Stimulated activated CD8-positive, alpha-beta memory T cell treated with anti-CD3 and anti-CD28 coated beads, Interleukin-4, amount 100 ng/mL, for 1 hour (primary cell): ENCODE measurements at places on chromosomes 16 and 17.

- no peak for DNase-seq
Observed at GRCh38 chr16:72840631-72841381, 207.1 kb downstream of the ZFHX3 start.

- no peak for DNase-seq
Observed at GRCh38 chr17:76255801-76256429, 9.2 kb upstream of the UBALD2 start.

DNA sequence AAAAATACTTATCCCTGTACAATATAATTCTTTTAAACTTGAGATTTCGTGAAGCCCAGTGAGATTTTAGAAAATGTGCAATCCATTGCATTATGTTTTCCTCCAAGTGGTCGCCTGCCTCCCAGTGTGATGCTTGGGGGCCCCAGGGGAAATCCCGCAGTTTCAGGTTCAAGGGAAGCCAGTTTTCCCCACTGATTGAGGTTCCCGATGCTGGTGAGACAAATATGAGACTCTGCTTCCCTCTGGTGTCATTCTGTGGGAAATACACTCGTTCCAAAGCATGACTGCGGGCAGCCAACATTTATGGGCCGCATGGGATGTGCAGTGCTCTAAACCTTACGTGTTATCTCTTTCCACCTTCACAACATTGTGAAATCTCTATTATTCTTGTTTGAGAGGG, 200.8 kb downstream of the PRKCB start:
- no peak for DNase-seq

DNA sequence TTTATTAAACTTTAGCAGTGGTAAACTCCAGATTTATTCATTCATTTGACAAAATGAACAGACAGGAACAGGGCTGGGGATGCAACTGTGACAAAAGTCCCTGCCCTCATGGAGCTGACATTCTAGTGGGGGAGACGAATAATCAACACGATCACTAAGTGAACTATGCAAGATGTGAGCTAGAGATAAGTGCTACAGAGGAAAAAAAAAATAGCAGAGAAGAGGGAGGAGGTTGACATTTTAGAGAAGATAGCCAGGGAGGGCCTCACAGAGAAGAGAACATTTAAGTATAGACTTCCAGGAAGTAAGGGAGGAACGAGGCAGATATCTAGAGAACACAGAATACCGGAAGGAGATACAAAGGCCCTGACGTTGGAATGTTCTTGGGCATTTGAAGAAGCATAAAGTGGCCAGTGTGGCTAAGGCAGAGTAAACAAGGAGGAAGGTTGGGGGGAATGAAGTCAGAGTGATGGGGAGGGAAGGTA, 17.9 kb upstream of the AP1G1 start:
- DNase-seq: no peak

GRCh38 chr17:54876656-54877195, 23.9 kb upstream of the TOM1L1 start:
- DNase-seq: no peak

DNA sequence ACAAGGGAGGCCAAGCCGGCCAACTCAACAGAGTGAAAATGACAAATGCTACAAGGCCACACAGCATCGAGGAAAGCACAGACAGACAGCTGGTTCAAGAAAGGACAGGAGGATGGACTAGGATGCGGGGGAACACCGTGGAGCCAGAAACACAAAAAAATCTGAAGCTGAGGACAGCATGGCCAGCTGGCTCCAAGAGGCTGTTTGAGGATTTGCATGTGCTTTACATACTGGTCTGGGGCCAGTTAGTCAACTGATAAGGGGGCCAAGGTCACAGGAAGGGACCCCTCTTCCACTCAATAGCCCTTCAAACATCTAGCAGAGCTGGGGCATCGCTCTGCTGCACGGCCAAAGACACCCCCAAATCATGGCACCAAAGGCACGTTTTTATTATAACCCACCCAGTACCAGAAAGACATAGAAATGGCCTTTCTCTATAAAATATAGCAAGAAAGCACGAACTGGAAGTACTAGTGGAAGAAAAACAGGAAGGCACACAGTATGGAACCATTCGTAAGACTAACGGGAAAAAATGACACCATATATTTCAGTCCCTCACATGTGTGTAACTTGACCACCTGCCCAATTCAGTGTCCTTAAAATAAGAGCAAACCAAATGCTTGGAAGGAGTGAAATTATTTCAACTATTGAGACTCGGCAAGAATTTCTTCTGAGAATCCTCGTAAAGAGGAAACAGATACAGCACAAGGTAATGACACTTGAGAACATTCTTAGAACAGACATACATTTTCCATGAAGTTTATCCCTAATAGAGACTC, 7.8 kb upstream of the SRL start:
- DNase-seq: no peak

DNA sequence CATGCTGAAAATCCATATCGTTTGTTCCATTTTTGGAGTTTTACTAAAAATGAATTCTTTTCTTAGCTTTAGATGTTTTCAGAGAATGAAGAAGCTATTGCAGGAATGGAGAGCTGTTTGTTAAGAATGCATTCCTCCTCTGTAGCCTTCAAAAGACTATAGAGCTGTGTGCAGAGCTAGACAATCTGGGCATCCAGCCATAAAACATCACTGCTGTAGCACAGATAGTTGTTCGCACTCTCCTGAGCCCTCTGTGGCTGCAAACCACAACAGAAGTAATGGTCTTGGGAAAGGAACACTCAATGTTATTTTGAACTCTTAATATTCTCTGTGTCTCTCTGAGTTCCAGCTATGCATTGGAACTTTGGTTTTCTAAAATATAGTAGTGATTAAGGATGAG, 4.9 kb downstream of the TNRC6C start:
- no peak for DNase-seq

DNA sequence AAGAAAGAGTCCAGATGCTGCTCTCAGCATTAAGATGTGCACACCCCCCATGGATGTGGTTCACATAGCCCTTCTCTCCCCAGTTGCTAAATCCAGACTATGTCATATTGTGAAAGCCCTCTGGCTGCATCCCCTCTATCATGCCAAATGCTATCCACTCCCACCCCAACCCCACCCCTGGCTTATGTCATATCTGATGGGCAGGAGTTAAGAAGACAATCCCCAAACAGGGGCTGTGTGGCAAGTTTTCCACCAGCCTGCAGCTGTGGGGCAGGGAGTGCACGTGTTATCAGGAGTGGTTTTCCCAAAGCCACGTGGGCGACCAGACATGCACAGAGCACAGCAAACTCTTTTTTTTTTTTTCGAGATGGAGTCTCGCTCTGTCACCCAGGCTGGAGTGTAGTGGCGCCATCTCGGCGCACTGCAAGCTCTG, 10.0 kb downstream of the FAM117A start:
- no peak for DNase-seq

DNA sequence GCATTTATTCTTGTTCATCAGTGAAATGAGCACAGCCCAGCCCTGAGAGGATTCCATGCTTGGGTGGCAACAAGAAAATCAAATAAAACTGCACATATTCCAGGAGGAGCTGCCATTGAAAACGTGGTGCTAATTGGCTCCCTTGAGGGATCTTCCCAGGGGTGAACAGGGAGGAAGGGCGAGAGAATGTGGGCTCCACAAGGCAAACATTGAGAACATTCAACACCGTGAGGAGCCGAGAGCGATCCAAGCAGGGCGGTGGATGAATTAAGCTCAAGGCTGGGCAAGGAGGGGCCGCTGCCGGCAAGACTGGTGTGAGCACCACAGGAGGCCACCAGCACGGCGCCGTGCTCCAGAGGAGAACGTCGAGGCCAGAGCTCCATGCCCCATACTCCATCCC, 166.9 kb downstream of the C16orf95 start:
- no peak for DNase-seq

GRCh38 chr16:46974352-46974751, 878 bp upstream of the DNAJA2 start:
- no peak for DNase-seq

DNA sequence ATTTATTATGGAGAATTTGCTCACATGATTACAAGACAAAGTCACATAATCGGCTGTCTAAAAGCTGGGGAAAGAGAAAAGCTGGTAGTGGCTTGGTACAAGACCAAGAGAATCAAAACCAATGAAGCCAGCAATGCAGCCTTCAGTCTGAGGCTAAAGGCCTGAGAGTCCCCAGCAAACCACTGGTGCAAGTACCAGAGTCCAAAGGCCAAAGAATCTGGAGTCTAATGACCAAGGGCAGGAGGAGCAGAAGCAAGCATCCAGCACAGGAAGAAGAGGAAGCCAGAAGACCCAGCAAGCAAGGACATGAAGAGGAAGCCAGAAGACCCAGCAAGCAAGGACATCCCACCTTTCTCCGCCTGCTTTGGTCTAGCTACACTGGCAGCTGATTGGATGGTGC, 250.6 kb upstream of the SALL1 start:
- DNase-seq: no peak

- DNase-seq: no peak
Observed at GRCh38 chr17:61782683-61783082, 80.6 kb downstream of the BRIP1 start.

DNA sequence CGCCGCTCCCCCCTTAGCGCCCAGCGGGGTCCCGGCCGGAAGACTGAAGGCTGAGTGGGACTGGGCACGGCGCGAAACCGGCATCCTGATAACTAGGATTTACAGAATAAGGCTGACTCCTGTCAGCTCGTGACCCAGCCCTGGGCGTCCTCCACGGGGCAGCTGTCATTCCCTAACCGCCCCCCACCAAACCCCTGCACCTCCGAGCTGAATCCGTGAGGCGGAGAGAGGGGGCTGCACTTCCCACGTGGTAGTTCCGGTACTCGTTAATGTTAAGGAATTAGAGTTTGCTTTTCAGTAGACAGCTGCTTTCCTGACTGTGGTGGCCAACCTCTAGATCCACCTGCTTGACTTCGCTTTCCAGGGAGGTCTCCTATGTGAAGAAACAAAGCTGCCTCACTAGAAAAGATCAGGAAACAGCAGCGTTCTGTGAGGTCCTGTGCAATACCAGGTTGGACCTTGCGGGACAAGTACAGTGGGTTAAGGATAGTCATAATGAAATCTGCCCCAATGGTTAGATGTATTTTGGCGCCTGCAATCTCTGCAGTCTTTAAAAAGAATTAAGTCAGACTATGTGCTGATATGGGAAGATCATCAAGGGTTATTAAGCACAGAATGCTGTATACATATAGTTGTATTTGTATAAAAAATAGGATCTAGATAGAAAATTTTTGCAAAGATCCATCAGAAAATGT, 1.1 kb upstream of the WBP2 start:
- DNase-seq: no peak

GRCh38 chr17:45006927-45007461, 38.9 kb upstream of the C1QL1 start:
- no peak for DNase-seq

DNA sequence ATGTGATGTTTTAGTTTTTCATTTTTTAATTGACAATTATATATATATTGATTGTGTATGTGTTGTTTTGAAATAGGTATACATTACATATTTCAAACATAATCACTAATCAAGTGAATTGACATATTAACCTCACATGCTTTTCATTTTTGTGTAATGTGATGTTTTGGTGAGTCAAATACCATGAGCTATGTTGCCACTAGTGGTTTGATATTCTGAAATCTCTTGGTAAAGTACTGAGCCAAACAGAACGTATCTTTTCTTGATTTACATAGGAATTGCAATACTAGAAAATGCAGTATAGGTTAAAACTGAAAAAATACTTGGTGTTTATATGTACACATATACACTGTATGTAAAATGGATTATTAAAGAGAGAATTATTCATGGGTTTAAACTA, 65.2 kb upstream of the SIAH1 start:
- no peak for DNase-seq

DNA sequence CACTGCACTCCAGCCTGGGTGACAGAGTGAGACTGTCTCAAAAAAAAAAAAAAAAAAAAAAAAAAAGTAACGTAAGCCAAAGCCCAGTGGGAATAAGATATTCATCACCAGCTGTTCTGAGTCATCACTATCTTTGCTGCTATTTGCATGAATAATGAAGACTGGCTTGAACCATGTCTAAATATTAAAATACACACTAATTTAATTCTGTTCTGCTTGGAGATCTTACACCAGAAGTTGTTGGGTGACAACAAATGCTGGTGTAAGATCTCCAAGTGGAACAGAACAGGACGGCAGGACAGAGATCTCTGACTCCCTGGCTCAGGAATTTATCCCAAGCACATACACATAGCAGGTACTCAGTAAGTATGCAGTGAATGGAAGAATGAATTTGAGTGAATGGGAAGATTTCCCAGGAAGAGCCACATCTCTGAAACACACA, 19.6 kb downstream of the DNAH17 start:
- DNase-seq: no peak

GRCh38 chr16:65413861-65414260, 292.0 kb upstream of the CDH11 start:
- DNase-seq: no peak

DNA sequence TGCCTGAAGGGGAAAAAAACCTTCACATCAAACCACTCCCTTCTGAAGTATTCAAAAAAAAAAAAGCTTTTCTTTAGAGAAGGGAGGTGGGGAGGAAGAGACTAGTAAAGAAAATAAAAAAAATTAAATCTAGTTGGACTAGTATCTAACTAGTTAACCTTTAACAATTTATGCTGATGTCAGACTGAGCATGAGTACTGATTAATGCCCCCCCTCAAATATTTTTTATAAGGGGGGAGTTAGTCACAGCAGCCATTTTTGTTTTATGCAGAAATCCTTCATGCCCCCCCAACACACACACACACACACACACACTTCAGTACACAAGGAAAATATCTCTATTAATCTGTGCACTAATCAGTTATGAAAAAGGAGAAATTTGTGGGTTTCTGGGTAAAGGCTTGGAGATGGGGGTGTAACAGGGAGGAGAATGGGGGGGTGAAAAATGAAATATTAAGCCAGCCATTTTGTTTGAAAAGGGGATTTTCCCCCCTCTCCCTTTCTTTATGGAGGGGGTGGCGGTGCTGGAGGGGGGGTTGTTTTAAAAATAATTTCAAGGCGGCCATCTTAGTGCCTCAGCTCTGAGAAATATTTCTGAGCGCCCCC, 4.7 kb upstream of the CHD3 start:
- DNase-seq: no peak

GRCh38 chr16:27969574-27969973, 93.9 kb downstream of the GSG1L start:
- DNase-seq: no peak

DNA sequence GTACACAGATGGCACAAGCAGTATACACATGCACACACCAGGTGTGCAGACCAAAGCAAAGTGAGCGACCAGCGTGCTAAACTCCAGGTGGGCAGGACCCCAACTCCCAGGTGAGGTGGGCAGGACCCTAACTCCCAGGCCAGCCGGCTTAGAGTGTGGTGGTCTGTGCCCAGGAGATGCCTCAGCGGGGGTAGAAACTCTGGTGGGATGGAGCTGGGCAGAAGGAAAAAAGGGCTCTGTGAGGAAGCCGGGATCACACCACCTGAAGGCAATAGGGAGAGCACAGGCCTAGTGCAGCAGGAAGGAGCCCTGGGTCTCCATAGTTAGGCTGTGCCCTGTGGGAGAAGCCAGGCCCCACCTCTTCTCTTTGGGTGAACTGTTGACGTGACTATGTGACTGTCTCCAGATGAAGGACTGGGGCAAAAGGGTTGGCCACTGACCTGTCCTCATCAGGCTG, 1.6 kb upstream of the FOXJ1 start:
- no peak for DNase-seq
